DMS79 (cell line): ENCODE measurements at places on chromosomes 16 and 17.

- DNase-seq, result peak; percentile 45
Measured at GRCh38 chr16:12067714-12068401, 91.3 kb downstream of the SNX29 start.

DNA sequence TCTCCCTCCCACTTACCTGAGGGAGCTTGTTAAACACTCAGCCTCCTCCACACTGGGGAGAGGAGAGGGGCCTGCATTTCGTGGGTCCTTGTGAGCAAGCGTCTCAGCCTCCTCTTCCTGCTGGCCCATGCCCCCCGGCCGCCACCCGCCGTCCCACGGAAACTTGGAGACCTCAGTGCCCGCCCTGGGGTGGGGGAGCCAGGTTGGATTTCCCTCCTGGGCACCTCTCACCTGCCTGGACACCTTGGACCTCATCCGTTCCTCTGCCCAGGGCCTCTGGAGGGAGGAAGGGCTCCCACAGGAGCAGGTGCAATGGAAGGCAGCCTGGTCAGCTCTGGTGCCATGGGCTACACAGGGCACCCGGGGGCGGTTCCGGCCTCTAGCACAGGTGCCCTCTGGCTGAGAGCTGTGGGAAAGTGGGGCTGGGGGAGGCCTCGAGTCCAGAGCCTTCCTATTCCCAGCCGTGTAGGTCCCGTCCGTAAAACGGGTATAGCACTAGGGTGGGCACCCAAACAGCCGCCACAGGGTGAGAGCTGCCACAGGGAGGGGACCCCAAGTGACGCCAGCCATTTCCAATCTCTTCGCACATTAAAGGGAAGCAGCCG lies 11.0 kb downstream of the GSE1 start:
- no peak for DNase-seq

GRCh38 chr17:75130059-75130631 lies 1.4 kb downstream of the NT5C start:
- no peak for DNase-seq

GRCh38 chr16:88303890-88304819 lies 78.6 kb upstream of the ZNF469 start:
- no peak for DNase-seq

- no peak for DNase-seq
Measured at GRCh38 chr17:15109608-15110007, 155.5 kb downstream of the PMP22 start.

- DNase-seq, result no peak
Measured at GRCh38 chr17:7144213-7144612, 29.6 kb upstream of the ASGR2 start.

- no peak for DNase-seq
Measured at GRCh38 chr17:79322211-79323123, 247.8 kb downstream of the ENGASE start.

GRCh38 chr16:19432429-19432828 lies 14.7 kb downstream of the TMC5 start:
- DNase-seq, result no peak

GRCh38 chr17:80221351-80222105 lies 1.3 kb downstream of the SLC26A11 start:
- DNase-seq, result no peak

DNA sequence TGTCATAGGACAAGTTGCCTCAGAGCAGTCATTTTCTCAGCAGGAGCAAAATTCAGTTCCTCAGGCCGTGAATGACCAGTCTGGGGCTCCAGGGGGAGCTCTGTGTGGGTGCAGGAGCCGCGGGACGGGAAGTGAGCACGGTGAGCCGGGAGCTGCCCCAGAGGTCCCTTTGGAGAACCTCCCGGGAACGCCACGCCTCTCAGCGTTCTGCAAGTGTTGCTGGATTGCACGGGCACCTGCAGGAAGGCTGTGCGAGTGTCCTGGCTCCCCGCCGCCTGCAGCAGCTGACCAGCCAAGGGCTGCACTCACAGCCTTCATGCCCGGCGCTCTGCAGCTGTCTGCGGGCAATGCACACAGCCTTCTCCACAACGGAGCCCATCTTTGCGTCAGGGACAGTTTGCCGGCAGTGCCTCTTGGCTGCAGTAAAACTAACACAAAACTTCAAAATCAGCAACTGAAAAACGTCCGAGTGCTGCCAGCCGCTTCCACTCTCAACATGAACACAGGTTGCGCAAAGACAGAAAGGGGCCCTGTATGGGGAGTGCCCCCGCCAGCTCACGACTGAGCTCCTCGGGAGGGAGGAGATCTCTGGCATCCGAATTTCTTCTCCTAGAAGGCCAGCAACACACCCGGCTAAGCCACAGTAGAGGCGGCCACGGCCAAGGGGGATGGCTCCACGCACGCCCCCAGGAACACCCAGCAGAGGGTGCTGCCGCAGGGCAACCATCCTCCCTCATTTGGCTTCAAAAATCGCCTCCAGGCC lies 16.0 kb downstream of the NDUFAF8 start:
- DNase-seq, result peak; percentile 40

GRCh38 chr16:3161235-3162018 lies 26.6 kb upstream of the OR1F1 start:
- no peak for DNase-seq

GRCh38 chr17:60678118-60678444 lies 430 bp downstream of the BCAS3 start:
- no peak for DNase-seq

- peak; percentile 20 for DNase-seq
Measured at GRCh38 chr17:28030386-28030785, 12.1 kb upstream of the NLK start.

DNA sequence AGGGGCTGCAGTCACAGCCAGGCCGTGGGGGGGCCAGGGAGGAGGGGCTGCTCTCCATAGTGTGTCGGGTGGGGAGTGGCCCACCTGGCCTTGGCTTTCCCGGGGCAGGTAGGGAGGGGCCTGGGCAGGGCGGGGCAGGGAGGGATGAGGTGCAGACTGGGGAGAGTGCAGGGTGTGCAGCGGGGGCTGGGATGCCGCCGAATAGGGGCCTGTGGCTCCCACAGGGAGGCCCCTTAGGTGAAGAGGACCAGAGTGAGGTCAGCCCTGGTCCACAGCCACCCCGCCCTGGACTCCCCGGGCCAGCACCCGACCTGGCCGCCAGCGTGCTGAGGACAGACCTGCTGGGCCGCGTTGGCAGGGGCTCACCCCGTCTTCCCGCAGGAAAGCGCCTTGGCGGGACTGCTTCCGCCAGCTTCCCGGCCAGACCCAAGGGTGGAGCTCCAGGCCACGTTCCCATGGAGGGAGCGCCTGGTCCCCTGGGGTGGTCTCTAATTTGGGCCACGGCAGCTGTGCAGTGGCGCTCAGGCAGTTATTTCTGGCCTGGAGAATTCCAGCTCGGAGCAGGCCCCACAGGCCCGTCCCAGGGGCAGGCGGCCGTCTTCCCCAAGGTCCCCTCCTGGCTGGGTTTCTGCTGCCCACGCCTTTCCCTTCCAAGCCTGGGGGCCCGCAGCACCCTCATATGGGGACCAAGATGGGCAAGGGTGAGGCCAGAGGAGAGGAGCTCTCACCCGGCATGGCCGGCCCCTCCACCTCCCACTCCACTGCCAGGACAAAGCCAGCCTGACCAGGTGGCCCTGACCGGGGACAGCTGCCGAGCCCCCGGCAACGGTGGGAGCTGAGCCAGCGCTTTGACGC lies 27.9 kb downstream of the CACNA1H start:
- DNase-seq, result no peak

- no peak for DNase-seq
Measured at GRCh38 chr17:4895657-4896331, 3.5 kb upstream of the C17orf107 start.

DNA sequence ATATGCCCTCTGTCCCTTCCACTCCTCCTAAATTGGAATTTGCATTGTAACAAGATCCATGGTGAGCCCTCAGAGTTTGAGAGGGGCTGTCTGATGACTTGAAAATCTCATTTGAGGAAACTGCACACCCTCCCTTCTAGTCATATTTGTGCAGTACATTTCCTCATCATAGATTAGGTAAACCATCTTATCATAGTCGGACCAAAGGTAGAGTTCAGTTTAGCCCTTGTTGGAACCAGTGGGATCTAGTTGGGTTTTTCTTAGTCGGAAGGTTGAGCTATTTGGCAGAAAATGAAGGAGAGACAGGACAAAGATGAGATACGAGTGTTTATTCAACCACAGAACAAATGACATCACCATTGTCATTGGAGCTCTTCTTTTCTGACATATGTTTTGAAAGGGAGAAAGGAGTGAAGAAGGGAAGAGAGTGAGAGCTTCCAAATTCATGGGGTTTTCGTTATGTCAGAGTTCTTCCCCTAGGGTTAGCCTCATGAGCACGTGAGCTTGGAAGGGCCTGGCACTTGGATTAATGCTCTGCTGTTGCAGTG lies 15.8 kb upstream of the KRT20 start:
- DNase-seq, result no peak

DNA sequence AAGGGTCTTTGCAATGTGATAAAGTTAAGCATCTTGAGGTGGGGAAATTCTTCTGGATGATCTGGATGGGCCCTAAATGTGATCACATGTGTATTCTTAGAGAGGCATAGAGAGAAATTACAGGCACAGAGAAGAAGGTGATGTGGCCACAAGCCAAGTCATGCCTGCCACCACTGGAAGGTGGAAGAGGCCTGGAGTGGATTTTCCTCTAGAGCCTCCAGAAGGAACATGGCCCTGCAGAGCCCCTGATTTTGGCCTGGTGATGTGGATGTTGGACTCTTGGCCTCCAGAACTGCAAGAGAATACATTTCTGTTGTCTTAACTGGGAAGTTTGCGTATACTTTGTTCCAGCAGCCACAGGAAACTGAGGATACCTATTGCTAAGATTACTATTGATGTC lies 156.9 kb upstream of the CACNG5 start:
- no peak for DNase-seq

GRCh38 chr17:47816947-47817346 lies 4.6 kb downstream of the OSBPL7 start:
- no peak for DNase-seq
